ENCODE measurements at places on chromosomes 3 and 15. TPM values are rescaled to one million over a fixed set of nuclear protein-coding genes. Genes with fewer than 3 reads are reported as not detected.
A peak's percentile ranks its signal among the peaks of the same experiment; 100 is the strongest.

- ATAC-seq = no peak
Measured at GRCh38 chr3:169923189-169923588, 11.8 kb downstream of the SAMD7 start.

DNA sequence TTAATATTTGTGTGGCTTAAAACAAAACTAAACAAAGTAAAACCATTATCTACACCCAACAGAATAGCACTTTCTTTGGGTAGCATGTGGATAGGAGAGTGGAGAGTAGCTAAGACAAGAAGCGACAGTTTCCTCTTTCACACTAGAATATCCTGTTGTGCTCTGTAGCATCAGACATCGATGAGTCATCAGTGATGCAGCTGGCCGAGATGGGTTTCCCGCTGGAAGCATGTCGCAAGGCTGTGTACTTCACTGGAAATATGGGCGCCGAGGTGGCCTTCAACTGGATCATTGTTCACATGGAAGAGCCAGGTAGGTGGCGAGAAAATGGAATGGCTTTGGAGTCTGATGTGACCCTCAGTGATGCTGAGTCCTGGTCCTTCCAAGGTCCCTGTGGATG lies 108.1 kb downstream of the USP13 start:
- ATAC-seq = no peak

DNA sequence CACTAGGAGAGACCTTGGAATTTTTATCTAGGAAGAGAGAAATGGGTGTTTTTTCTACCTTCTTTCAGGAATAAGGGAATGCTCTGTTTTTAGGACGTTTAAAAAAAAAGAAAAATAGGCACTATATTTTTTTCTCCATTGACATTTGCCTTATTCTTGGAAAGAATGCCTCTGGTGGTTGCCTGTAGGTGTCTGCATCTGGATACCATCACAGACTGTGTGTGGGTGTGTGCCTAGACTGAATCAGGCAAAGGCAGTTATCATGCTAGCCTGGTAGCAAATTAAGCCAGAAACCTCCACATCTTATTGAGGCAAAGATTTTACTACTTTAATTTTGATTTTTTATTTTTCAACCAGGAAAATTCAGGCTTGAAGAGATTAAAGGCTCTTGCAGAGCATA lies 513.6 kb upstream of the KCNMB2 start:
- no peak for ATAC-seq

- ATAC-seq = peak; percentile 87
Measured at GRCh38 chr15:66293419-66294156, at the start of gene DIS3L. DIS3L (plus strand) TSS chr15:66293568; CDS start chr15:66293597, 29 bp downstream.

- ATAC-seq = no peak
Measured at GRCh38 chr3:100850701-100851100, 141.4 kb downstream of the TFG start.

DNA sequence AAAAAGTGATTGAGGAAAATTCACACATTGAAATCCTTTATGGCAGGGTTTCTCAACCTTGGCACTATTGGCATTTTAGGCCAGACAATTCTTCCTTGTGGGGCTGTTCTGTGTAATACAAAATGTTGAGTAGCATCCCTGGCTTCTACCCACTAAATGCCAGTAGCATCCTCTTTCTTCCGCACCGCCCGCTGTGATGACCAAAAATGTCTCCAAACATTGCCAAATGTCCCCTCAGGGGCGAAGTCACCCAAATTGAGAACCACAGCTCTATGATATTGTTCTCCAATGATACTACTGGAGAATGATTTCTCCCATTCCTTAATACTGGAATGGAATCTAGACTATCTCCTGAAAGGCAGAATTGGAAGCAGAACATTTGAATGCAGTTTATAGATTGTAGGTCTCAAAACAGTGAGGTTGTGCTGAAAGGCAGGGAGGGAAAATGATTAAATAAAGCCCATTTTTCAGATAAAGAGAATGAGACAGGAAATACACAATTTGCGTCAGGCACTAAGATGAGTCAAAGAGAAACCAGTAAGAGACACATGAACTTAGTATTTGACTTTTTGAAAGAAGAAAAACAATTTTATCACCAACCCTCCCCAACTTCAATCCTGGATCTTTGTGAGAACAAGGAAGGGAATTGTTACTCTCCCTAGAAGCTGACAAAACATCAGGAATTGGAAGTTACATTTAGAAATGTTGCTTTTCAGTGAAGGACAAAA lies 101.6 kb upstream of the TNIK start:
- no peak for ATAC-seq

DNA sequence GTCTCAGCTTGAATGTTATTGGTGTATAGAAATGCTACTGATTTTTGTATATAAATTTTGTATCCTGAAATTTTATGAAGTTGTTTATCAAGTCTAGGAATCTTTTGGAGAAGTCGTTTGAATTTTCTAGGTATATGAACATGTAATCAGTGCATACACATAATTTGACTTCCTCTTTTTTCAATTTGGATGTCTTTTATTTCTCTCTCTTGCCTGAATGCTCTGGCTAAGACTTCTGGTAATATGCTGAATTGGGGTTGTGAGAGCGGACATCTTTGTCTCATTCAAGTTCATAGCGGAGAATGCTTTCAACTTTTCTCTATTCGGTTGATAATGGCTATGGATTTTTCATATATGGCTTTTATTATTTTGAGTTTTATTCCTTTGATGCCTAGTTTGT lies 100.9 kb upstream of the MCTP2 start:
- ATAC-seq = no peak

The ZCWPW2 gene
- 0.50 TPM for total RNA-seq

The GASK1A gene
- total RNA-seq = 0.92 TPM

The GOLGA6L7 gene
- total RNA-seq = 2.3 TPM

The IRAK2 gene
- 1.9 TPM for total RNA-seq
